NCI-H510A (cell line): ENCODE measurements at places on chromosomes 2 and 18.

DNA sequence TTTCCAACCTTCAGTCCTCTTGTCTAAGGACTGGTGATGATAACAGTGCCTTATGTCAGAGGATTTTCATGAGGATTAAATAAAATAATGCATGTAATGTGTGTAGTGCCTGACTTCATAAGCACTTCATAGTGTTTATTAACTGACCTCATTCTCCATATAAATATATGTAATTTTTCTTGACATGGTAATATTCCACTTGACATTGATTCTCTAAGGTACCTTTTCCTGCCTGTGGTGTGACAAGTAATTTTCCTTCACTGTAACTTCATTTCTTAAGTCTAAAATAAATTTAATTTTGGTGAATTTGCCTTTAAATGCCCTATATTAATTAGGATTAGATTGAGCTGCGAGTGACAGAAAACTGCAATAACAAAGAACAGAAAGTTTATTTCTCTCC lies 27.3 kb downstream of the SLC20A1 start:
- DNase-seq, result no peak

DNA sequence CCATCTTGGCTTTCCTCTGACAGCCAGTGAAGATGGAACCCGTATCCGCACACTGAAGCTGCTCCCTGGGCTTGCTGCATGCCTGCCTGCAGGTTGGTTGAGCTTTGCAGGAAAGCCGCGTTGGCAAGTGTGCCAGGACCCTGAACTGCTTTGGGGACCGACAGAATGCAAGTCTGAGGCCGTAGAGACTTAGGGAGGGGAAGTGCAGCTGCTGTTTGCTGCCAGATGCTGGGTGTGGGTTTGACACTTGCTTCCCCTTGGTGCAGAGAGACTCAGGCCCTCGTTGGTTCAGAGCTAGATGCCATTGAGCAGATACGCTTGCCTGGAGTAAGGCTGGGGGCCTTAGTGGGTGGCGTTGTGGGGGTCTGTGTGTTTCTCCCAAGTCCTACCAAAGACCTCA lies 13.1 kb upstream of the PHLPP1 start:
- DNase-seq, result no peak

DNA sequence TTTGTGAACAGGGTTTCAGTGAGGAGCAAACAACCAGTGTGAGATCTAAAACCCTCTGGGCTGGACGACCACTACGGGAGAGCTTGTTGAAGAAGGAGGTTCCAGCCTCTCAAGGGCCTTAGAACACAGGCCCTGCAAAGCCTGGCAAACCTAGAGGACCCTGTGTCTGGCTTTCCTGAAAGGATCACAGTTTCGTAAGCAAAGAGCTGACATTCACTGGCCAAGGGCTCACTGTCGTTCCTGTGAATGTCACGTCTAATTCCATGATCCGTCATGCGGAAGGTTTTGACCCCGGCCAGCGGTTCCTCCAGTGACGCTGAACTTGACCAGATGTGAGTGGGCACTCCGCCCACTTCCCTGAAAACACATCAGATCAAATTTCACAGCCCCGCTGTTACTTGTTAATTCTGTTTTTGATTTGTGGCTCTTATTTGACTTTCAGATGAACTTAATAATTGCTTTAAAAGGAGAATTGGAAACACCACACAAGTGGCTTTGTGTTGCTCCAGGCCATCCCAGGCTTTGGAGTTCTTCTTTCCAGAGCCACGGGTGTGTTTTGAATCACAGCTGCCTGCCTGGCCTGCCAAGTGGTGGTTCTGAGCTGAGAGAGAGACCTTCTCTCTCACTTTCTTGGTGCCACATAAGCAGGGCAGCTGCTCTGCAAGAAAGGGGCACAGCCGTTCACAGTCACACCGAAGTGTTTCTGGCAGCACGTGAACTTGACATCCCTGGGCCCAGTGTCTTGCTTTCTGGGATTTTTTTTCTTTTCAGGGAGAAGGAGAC lies 308.4 kb downstream of the NDUFA10 start:
- DNase-seq, result no peak

GRCh38 chr18:1302861-1303260 lies 398.2 kb downstream of the ADCYAP1 start:
- no peak for DNase-seq

DNA sequence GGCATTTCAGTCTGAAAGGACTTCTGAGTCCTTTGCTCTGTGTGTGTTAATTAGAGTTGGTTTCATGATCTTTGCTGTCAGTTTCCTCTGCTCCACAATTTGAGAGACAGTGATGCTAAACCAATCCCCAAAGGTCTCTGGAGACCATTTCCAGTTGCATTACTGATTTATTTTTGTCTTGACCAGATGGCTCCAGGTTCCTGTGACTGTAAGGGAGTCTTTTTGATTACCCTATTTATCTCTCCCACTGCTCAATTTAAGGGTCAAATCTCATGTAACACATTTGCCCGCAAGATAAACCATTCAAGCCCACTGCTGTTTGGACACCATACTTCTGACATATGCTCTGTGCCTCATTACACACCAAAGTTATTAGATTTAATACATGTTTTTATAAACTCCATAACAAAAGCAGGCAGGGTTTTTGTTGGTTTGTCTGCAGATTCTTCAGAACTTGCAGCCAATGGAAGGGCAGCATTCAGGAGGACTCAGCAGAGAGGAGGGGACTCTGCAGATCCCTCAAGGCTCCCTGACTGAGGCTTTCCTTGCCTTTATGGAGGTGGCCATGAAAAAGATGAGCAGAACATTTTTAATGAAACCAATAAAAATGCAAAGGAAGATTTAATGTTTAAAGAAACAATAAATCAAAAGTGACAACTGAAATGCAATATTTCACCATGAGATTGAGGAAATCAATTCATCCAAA lies 889.3 kb upstream of the CELF4 start:
- DNase-seq, result no peak
